ENCODE measurements at places on chromosomes 4 and X.

DNA sequence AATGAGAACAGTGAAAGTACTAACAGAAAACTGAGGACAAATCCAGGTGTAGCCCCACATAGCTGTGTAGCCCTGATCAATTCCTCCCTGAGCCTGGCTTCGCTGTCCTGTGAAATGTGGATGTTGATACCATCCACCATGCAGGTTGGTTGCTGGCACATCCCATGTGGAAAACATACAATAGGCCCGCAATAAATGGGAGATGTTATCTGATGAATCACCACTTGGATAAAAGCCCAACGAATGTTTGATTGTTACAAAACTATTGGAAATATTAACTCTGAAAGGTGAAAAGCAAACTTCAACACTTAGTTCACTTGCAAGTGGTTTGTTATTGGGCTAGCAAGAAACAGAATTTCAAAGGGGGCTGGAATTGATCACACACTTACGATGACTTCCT, 186.3 kb upstream of the FTHL17 start:
- H3K4me3 ChIP-seq, result no peak overlapping the region
- no peak for DNase-seq

GRCh38 chrX:108722561-108722960, 13.8 kb downstream of the IRS4 start:
- no peaks in the 10 kb centered on the region for H3K36me3 ChIP-seq
- no peak overlapping the region for H3K4me3 ChIP-seq
- DNase-seq, result no peak
- no peak overlapping the region for H3K27ac ChIP-seq
- H3K4me1 ChIP-seq, result no peaks in the 10 kb centered on the region
- no peaks in the 10 kb centered on the region for H3K27me3 ChIP-seq

- peak overlapping the region; percentile 89 for H3K27ac ChIP-seq
- no peak for DNase-seq
- H3K4me3 ChIP-seq, result peak overlapping the region; percentile 42
- H3K36me3 ChIP-seq, result peaks cover 6% of the 10 kb centered on the region
- H3K27me3 ChIP-seq, result no peaks in the 10 kb centered on the region
Observed at GRCh38 chrX:13090027-13090338, 45.6 kb upstream of the FAM9C start.

DNA sequence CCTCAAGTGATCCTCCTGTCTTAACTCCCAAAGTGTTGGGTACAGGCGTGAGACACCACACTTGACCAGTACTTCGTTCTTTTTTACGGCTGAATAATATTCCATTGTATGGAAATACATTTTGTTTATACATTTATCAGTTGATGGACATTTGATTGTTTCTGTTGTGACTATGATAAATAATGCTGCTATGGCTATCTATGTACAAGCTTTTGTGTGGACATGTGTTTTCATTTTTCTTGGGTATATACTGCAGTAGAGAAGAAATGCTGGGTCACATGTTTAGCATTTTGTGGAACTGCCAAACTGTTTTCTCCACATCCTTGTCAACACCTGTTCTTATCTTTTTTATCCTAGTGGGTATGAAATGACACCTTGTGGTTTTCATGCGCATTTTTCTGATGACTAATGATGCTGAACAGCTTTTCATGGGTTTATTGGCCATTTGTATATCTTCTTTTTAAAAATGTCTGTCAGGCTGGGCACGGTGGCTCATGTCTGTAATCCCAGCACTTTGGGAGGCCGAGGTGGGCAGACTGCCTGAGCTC, 37.3 kb downstream of the SAT1 start:
- no peak overlapping the region for H3K4me3 ChIP-seq
- no peak overlapping the region for H3K27ac ChIP-seq
- no peak for DNase-seq
- H3K4me1 ChIP-seq, result peaks cover 5% of the 10 kb centered on the region
- H3K27me3 ChIP-seq, result no peaks in the 10 kb centered on the region

GRCh38 chr4:129218897-129219296, 122.9 kb downstream of the C4orf33 start:
- H3K4me3 ChIP-seq, result no peak overlapping the region
- DNase-seq, result no peak
- no peak overlapping the region for H3K27ac ChIP-seq
- no peaks in the 10 kb centered on the region for H3K36me3 ChIP-seq

GRCh38 chrX:17403972-17404371, 29.0 kb downstream of the NHS start:
- H3K4me3 ChIP-seq, result no peak overlapping the region
- no peaks in the 10 kb centered on the region for H3K4me1 ChIP-seq
- H3K27me3 ChIP-seq, result no peaks in the 10 kb centered on the region
- H3K27ac ChIP-seq, result no peak overlapping the region
- no peak for DNase-seq

- no peak overlapping the region for H3K4me3 ChIP-seq
- peaks cover 59% of the 10 kb centered on the region for H3K36me3 ChIP-seq
- no peak for DNase-seq
- no peaks in the 10 kb centered on the region for H3K27me3 ChIP-seq
Observed at GRCh38 chrX:76183289-76184049, 10.6 kb downstream of the PBDC1 start.

DNA sequence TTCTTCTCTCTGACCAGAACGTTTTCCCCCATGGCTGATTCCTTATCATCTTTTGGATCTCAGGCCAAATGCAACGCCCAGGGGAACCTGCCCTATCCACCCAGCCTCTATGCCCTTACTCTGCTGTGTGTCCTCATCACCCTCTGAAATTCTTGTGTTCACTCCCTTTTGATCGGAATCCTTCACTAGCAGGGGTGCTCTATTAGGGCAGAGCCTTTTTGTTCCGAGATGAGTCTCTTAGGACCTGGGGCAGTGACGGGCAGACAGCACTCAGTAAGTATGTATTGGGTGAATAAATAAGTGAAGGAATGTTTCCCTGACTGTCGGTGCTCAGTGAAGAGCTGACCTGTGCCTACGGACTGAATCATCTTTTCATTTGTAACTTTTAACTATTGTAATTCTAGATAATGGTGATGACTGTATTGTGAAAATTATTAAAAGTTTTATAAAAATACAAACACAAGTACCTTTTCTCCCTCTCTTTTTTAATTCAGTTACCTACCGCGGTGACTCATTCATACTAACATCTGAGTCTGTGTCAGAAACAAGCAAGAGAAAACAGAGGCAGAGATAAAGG, 4.8 kb upstream of the TENM3 start:
- H3K27me3 ChIP-seq, result no peaks in the 10 kb centered on the region
- no peaks in the 10 kb centered on the region for H3K36me3 ChIP-seq
- H3K4me1 ChIP-seq, result no peaks in the 10 kb centered on the region
- DNase-seq, result no peak
- no peak overlapping the region for H3K4me3 ChIP-seq
- no peak overlapping the region for H3K27ac ChIP-seq

- peaks cover 6% of the 10 kb centered on the region for H3K4me1 ChIP-seq
- no peak overlapping the region for H3K4me3 ChIP-seq
- no peaks in the 10 kb centered on the region for H3K36me3 ChIP-seq
Observed at GRCh38 chr4:155762334-155762733, 3.5 kb downstream of the GUCY1B1 start.

DNA sequence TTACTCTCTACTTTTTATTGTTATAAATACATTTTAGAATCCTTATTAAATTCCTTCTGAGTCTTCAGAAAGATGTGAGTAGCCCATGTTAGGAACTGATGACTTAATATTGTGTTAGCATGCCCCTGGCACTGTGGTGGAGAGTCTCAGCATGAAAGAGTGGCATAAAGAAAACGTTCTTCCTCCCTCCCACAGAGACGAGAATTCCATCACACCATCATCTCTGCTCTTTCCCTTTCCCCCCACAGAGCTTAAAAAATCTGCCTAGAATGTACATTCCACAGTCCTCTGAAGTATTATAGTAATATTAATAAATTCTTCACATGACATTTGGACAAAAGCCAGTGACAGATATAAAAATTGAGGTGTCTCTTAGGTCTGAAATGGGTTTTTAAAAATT, 117.8 kb upstream of the DKK2 start:
- H3K27me3 ChIP-seq, result no peaks in the 10 kb centered on the region
- H3K4me1 ChIP-seq, result no peaks in the 10 kb centered on the region
- no peak overlapping the region for H3K27ac ChIP-seq
- DNase-seq, result no peak

DNA sequence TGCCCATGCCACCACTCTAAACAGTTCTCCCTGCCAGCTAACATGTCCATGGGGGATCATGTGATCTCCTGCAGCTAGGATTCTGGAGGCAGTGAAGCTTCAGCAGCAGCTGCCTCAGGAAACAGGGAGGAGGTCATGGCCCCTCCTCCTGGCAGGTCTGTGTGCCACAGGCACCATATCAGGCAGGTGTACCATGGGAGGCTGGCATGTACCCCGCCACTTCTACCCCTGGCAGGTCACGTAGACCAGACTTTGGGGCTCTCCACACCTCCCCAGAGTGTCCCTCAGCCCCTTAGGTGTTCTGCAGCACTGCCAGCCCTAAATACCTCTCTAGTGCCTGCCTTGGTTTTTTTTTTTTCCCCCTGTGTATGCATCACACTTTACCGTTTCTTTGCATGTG, 110.5 kb upstream of the FAM47C start:
- H3K27ac ChIP-seq, result no peak overlapping the region
- H3K36me3 ChIP-seq, result no peaks in the 10 kb centered on the region
- no peak for DNase-seq

GRCh38 chrX:12412561-12412960, 274.3 kb downstream of the FRMPD4 start:
- no peak overlapping the region for H3K27ac ChIP-seq
- DNase-seq, result no peak
- no peak overlapping the region for H3K4me3 ChIP-seq
- no peaks in the 10 kb centered on the region for H3K4me1 ChIP-seq
- no peaks in the 10 kb centered on the region for H3K27me3 ChIP-seq

- H3K36me3 ChIP-seq, result no peaks in the 10 kb centered on the region
- peaks cover 7% of the 10 kb centered on the region for H3K4me1 ChIP-seq
- DNase-seq, result no peak
- H3K27ac ChIP-seq, result no peak overlapping the region
- H3K27me3 ChIP-seq, result no peaks in the 10 kb centered on the region
- H3K4me3 ChIP-seq, result no peak overlapping the region
Observed at GRCh38 chrX:20596856-20597255, 330.1 kb upstream of the RPS6KA3 start.

DNA sequence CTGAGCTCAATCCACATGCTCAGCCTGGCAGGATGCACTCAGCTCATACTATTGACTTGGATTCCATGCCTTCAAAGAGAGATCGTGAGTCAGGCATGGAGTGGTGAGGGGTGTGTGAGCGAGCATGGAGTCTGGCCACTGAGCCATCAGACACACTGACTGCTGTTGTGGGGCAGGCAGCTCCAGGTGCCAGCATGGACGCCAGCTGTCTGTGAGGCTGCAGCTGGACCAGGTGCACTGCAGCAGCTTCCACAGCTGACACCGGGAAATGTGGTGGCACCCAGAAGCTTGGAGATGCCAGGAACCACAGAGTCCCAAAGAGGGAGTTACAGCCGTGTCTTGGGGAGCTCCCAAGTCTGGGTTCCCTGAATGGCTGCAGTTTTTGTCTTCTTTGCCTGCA, 1026.4 kb upstream of the ADGRL3 start:
- H3K4me1 ChIP-seq, result no peaks in the 10 kb centered on the region
- no peaks in the 10 kb centered on the region for H3K36me3 ChIP-seq
- H3K27me3 ChIP-seq, result no peaks in the 10 kb centered on the region
- H3K27ac ChIP-seq, result no peak overlapping the region

- DNase-seq, result no peak
- peaks cover 3% of the 10 kb centered on the region for H3K27me3 ChIP-seq
- H3K36me3 ChIP-seq, result no peaks in the 10 kb centered on the region
- H3K4me1 ChIP-seq, result peaks cover 5% of the 10 kb centered on the region
- no peak overlapping the region for H3K4me3 ChIP-seq
- H3K27ac ChIP-seq, result no peak overlapping the region
Observed at GRCh38 chr4:648579-649292, 23.4 kb downstream of the PDE6B start.

DNA sequence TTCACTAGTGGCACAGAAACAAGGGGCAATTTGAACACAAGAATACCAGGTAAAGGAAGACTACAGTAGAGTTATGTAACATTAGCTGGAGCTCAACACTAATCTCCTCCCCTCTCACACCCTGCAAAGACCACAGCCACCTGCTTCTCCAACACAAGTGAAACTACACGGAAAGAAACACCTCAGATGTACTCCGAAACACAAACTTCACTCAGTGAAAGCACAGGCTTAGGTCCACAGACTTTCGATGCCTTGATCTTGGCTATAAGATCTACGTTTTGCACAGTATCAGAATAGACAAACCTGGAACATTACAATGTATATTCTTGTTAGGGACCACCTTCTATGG, 7.6 kb downstream of the ACSL1 start:
- H3K27ac ChIP-seq, result peak overlapping the region; percentile 22
- no peak overlapping the region for H3K4me3 ChIP-seq
- peaks cover 2% of the 10 kb centered on the region for H3K36me3 ChIP-seq
- H3K27me3 ChIP-seq, result no peaks in the 10 kb centered on the region
- H3K4me1 ChIP-seq, result peaks cover 48% of the 10 kb centered on the region

DNA sequence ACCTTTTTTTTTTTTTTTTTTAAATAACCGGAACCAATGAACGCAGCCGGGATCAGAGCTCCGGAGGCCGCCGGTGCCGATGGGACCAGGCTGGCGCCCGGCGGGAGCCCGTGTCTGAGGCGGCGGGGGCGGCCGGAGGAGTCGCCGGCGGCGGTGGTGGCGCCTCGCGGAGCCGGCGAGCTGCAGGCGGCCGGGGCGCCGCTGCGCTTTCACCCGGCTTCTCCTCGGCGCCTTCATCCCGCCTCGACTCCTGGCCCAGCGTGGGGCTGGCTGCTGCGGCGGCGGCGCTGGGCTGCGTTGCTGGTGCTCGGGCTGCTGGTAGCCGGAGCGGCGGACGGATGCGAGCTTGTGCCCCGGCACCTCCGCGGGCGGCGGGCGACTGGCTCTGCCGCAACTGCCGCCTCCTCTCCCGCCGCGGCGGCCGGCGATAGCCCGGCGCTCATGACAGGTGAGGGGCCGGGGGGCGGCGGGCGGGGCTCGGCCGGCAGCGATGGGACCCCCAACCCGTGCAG, 337 bp downstream of the STIM2 start:
- H3K4me1 ChIP-seq, result peaks cover 54% of the 10 kb centered on the region
- peaks cover 3% of the 10 kb centered on the region for H3K36me3 ChIP-seq
- DNase-seq, result peak; percentile 39
- H3K27ac ChIP-seq, result peak overlapping the region; percentile 99
- H3K4me3 ChIP-seq, result peak overlapping the region; percentile 86

DNA sequence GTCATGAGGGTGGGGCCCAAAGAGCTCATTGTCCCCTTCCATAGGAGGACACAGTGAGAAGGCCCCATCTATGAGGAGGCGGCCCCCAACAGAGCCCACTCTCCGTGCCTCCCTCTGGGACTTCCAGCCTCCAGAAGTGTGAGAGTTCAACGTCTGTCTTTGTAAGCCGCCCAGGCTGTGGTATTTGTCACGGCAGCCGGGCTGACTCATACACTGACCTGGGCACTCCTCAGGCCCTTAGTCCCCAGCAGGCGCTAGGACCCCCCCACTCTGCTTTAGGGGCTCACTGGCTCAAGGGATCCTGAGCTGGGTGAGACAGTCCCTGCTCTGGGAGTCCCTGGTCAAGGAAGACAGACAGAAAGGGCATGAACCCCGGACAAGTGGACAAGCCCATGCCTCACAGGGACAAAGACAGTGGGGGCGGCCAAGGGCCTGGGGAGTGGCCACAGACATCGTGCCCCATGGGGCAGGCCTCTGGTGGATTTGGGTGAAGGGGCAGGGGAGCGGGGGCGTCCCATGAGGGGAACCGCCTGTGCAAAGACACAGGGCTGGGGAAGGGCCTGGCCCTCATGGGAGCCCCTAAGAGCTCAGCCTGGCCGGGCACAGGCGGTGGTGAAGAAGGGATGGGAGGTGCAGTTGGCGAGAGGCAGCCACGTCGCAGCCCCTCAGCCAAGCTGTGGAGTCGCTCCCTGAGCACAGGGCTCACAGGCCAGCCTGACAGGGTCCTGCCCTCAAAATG, 21.5 kb downstream of the ABLIM2 start:
- H3K4me3 ChIP-seq, result no peak overlapping the region
- no peaks in the 10 kb centered on the region for H3K27me3 ChIP-seq
- no peak for DNase-seq
- no peaks in the 10 kb centered on the region for H3K4me1 ChIP-seq
- no peaks in the 10 kb centered on the region for H3K36me3 ChIP-seq
- no peak overlapping the region for H3K27ac ChIP-seq
